ENCODE measurements at places on chromosomes 7 and 10.

DNA sequence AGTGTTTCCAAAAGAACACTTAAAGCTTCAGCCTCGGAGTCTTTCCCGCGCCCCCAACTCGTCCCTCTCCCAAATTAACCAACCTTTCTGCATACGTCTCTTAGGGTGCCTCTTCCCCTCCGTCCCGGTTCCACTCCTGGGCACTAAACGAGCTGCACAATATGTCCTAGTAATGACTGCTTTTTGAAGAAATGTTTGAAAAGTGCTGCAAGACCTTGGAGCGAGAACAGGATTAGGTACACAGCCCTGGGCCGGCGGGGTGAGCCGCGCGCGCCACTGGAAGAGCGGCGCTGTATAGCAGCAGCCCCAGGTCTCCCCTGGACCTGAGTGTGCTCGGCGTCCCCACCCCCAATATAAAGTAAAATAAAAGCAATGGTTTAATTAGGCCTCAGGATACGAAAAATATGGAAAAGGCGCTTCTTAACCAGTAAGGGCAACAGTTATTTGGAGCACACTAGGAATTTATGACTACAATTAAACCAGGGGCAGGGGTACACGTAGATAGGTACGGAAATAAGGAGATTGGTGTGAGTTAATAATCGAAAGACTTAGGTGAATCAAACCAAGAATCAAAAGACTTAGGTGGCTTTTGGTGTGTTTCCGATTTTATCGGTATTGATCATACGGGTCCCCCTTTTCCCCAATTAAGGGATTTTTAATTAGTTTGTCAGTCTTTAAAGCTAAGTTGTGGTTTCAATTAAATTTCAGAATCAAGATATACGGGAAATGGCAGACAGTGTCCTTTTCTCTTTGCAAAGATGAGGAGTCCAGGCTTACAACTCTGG, 1.9 kb downstream of the TET1 start:
- DNase-seq: no peak

DNA sequence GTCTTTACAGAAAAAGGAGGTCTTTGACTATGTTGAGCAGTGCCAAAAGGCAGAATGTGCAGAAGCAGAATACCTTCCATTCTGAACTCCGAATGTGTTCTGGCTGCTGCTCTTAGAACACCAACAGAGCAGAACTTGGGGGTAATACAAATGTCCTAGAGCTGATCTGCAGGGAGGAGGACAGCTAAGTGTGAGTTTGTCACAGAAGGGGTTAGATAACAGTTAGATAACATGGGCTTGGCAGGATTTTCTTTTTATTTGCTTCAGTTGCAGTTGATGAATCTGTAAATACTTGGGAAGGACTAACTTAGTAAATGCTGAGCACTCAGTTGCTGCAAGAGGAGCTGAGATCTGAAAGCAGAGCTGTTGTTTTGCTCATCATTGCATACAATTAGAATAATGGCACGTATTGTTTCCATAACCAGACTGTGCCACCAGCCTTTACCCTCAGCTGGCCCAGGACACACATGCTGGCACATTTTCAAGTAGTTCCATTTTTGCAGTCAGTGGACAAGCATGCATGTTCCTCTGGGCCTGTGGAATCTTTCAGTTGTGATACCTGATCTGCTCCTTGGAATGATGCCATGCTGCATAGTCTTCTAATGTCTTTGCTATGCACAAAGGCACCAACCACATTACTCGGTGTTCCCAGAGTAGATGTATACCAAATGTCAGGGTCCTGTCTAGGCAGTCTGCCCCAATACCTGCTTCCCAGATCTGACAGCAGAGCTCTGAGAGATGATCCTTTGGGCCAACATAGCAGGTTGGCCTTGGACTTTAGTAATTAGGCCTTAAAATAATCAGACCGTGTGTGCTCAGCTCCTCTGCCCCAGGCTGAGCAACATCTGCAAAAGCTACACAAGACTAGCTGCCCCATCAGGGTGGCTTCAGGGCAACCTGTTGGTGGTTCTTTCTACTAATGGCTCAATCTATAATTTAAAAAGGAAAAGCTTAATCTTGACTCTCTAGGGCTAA, 55.7 kb downstream of the GSDME start:
- no peak for DNase-seq

DNA sequence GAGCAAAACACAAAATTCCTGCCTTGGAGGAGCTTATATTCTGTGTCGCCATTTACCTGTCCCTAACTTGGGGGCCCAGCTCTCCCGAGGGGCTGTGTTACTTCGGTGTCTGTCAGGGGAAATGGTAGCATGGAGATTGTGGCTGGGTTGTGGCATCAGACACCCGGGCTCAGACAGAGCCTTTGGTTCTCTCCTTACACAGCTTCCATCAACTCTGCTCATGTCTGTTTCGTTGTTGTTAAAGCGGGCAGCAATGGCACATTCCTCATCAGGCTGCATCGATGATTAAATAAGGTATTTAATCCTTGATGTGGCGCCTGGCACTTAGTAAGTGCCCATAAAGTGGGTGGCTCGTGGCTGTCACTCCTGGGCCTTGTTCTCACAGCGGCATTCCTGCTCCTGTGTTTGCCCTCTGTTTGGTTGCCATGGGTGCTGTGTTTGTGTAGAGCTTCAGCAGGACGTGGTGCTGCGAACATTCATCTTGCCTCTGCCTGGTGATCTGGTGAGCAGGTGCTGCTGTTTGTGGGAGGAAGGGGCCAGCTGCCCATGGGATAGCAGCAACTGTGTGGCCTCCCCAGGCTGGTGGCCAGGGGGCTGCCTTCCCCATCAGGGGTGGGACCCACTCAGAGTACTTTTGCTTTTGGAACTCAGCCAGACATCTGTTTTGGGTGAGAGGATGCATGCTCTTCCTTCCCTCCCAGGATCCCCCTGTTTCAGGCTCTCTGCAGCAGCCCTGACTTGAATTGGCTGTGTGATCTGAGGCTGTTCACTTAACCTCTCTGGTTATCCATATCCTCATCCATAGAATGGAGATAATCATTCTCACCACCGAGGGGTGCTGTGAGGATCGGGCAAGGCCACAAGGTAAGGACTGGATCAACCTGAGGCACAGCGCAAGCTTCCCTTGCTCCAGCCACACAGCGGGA, 207.2 kb upstream of the SVIL start:
- DNase-seq: no peak

DNA sequence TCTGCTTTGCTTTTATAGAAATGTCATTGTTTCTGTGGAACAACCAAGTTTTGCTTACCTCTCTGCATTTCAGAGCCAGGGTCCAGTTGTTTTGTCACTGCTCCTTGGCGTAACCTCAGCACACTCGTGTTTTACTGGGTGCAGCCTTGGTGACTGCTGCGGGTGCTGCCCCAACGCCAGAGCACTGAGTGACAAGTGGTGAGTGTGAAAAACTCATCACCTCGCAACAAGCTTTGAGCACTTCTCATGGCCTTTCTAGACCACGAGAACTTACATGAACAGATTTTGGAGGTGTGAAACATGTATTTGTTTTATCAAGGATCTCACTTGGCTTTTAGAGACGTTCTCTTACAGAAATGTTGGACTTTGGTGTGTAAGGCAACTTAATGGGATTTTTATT, 31.0 kb downstream of the GLRX3 start:
- DNase-seq: no peak

- no peak for DNase-seq
Measured at GRCh38 chr7:147579148-147579547, 1011.4 kb upstream of the C7orf33 start.

GRCh38 chr7:119397156-119397555, 875.8 kb upstream of the KCND2 start:
- DNase-seq: no peak

DNA sequence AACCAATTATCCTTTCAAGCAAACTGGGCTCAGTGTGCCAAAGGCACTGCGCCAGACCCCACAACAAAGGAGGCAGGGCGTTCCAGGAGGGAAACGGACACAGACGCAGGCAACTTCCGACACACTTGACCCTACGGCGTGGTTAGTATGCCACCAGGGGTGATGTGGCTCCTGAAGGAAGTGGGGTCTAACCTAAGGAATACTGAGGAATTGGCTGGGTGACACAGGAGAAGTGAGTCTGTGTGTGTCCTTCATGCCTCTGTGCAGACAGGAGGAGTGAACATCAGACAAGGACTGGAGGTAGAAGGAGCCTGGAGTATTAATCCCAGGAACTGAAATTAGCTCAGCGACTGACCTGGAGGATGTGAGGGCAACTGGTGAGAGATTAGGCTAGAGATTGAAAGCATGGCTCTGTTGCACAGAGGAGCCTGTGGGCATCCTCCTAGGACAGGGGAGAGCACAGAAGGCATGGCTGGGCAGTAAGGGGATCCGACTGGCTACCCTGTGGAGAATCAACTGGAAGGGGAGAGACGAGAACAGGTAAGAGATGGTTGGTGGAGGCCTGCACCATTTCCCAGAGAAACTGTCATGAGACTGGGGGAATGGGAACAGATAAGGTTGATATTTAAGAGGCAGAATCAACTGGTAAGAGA, 27.8 kb downstream of the GSDME start:
- no peak for DNase-seq

GRCh38 chr10:116973946-116974455, 31.0 kb downstream of the SHTN1 start:
- no peak for DNase-seq

- DNase-seq: no peak
Measured at GRCh38 chr7:44284881-44285541, 40.4 kb downstream of the CAMK2B start.

DNA sequence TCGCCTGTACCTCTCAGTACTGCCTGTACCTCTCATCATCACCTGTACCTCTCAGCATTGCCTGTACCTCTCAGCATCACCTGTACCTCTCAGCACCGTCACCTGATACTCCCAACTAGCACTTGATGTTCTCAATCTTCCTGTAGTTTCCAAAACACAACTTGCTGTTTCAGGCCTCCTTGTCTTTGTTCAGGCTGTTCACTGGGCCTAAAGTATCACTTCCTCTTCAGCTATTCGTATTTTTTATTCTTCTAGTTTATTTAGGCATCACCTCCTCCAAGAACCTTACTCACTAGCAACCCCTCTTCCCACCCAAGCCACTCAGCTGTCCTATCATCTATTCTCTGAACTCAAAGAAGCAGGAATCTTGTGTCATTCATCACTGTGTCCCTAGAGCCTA, 24.1 kb downstream of the OR6B1 start:
- DNase-seq: no peak

- DNase-seq: no peak
Measured at GRCh38 chr10:117532451-117533107, 10.0 kb upstream of the EMX2 start.

DNA sequence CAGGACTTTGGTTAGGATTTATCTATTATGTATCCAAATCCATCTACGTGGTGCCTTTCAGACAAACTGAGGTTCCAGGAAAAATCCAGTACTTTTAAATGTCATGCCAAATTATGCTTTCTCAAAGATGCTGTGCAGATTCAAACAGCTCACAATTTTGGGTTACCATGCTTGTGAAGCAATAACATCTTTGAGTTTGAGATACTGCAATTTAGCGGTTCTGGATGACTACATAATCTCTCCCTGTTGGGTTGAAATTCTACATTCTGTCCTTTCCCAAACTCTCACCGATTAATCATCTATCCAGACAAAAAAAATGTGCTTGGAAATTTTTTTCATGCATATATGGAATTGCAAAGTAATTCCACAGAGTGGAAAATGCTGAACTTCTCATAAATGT, 3.5 kb downstream of the RHOBTB1 start:
- DNase-seq: no peak

- DNase-seq: no peak
Measured at GRCh38 chr10:132937861-132938260, 4.5 kb downstream of the CFAP46 start.

DNA sequence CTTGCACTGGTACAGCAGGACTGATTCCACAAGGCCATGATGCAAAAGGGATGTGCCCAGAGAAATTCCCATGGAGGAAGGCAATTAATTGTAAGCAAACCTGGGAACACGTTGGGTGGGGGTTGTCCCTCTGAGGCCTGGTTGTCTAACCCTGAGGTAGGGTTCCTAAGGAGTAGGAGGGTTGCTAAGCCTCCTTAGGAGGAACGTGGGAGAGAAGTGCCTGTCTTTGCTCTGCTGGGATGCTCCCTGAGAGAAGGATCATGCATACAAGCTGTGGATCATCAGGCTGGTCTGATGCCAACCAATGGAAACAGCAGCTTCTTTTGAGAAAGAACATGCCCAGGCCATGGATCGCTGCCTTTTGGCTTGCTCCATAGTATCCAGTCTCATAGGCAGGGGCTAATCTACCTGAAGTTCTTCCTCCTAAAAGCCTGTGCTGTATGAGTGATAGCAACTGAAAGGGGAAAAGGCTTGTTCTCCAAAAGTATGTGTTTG, 203.7 kb upstream of the NPVF start:
- DNase-seq: no peak

DNA sequence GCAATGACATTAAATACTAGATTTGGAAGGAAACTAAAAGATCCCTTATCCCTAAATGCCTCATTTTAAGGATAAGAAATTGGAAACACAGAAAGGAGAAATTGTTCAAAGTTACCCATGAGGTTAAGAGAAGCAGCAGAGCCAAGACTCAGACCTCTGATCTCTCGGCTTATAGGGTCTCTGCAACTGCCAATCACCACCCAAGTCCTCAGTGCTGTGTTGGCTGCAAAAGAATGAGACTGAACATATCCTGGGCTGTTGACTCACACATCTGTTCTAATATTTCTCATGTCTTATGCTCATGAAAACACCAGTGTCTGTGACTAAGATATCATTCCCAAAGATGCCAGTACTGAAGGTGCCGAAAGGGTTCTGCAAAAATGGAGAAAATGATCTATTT, 153.3 kb downstream of the XPNPEP1 start:
- DNase-seq: no peak

GRCh38 chr7:96426027-96426426, 104.1 kb upstream of the SLC25A13 start:
- no peak for DNase-seq

GRCh38 chr10:52099026-52099600, 215.0 kb upstream of the DKK1 start:
- DNase-seq: no peak

DNA sequence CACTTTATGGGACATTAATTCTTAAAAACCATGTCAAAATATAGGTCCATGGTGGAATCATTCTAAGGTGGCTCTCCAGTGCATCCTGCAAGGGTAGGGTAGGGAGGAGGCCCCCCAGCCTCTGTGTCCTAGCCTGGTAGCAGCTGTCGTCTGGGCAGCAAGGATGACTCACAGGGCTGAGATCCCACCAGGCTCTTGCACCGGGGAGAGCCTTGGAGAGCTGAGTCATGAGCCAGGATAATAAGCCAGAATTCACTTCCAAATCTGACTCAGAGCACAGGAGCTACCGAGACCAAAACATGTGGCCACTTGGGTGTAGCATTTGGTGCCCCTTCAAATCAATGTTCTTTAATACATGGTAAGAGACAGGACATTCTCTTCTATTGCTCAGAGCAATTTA, 298.5 kb downstream of the NEBL start:
- DNase-seq: no peak

DNA sequence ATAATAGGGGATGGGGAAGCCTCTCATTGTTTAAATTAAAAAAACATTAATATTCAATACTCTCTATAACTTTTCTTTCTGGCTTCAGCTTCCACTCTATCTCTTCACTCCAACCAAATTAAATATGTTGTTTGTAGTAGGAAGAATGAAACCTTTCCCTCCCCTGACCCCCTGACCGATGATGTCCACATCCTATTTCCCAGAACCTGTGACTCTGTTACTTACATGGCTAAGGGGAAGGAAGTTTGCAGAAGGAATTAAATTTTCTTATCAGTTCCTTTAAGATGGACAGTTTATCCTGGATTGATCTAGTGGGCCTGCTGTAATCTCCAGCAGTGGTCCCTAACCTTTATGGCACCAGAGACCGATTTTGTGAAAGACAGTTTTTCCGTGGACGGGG, 130.0 kb downstream of the PLXDC2 start:
- no peak for DNase-seq

Data from KBM-7 (cell line).